Stimulated activated CD4-positive, alpha-beta T cell treated with anti-CD3 and anti-CD28 coated beads, Interleukin-2, amount 100 ng/mL, for 24 hours (primary cell): ENCODE measurements at places on chromosomes 5 and 9.

DNA sequence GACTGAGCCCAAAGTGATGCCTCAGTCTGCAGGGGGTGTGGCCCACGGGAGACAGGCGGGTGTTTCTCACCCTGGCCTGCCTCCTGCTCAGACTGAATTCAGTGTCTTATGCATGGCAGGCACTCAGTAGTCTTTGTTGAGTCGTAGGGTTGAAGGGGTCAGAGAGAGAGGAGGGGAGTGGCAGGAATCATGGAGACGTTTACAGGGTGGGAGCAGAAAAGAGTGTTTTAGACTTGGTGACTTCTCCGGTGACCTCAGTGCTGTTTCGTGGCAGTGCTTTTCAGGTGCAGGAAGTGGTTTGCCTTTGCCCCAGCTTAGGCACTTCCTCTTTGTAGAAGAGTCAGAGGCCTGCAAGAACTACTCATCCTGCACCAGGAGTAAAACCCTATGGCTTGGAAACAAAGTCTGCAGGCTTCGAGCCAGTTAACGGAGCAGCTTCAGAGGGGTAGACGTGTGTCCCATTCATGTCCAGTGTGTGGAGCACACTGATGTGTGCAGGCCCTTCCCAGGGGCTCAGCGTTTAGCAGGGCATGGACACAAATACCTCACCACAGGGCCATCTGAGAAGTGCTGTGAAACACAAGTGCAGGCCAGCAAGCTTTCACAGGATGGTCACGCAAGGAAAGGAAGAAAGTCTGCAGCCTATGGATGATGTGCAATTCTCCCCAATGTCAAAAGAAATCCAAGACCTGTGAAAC lies 24.5 kb upstream of the SEMA4D start:
- DNase-seq = peak; percentile 64

GRCh38 chr5:58683567-58683966 lies 100.7 kb downstream of the RAB3C start:
- no peak for DNase-seq

- no peak for DNase-seq
Observed at GRCh38 chr9:93960971-93961841, 6.1 kb upstream of the BARX1 start.

- no peak for DNase-seq
Observed at GRCh38 chr9:98471185-98471584, 215.7 kb upstream of the TBC1D2 start.

DNA sequence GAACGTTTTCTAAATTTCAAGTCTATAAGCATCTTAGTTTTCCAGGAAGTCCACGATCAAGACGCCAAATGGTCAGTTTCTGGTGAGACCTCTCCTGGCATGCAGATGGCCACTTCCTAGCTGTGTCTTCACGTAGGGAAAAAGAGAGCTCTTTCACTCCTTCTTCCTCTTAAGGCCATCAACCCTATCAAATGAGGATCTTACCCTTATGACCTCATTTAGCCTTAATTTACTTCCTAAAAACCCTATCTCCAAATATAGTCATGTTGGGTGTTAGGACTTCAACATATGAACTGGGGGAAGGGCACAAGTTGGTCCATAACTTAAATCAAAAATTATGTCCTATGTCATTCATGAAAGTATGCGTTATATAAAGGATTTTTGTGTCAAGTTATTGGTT lies 229.5 kb downstream of the ARL15 start:
- no peak for DNase-seq

- DNase-seq = no peak
Observed at GRCh38 chr5:93250424-93250823, 330.6 kb downstream of the NR2F1-AS1 start.

GRCh38 chr9:34591248-34591916 lies 1.9 kb upstream of the CNTFR start:
- DNase-seq = peak; percentile 88

DNA sequence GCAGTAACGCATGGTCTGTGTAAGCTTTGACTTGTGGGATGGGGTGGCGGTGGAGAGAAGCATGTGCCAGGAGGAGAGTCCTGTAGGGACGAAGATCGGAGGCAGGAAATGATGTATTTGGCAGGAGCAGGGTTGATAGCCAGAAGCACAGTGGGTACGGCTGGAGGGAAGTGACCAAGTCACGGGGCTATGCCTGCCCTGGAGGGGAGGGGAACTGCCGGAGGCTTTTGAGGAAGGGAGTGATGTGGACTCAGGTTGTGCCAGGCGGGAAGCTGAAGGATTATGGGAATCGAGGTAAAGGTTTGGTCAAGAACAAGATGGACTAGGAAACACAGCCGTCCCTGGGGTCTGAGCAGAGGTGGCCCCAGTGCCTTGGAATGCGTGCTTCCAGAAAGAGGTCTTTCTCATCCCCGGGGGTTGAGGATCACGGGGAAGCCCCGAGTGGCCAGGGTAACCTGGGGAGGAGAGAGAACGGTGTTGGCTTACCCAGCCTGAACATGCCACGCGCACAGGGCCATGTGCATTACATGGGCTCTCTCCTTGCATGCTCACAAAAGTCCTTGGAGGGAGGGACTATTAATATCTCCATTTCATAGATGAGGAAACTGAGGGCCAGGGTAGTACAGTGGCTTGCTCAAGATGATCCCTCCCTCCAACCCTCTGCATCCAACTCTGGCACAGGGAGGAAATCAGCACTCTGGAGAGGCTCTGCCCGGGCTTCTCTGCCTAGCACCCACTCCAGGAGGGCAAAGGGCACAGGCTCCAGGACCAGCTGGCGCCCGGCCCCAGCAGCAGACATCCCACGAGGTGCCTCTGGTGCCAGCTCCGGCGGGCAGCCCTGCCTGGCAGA lies 253.8 kb downstream of the PBX3 start:
- DNase-seq = no peak

DNA sequence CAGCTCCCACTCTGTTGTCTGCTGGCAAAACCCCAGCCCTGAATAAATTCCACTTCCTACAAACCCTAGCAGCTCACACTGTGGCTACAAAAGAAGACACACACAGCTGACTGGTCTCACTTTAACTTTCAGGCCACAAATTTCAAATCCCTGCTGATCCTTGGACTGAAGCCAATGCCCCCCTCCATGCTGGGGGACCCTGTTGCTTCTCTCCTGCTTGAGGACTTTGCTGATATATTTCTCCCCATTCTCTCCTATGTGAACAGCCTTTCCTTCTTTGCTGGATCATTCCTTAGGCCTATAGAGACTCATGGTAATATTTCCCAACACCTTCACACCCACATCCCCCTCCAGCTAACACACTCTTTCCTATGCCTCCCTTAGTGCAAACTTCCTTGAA lies 79.6 kb upstream of the ADRA1B start:
- no peak for DNase-seq

DNA sequence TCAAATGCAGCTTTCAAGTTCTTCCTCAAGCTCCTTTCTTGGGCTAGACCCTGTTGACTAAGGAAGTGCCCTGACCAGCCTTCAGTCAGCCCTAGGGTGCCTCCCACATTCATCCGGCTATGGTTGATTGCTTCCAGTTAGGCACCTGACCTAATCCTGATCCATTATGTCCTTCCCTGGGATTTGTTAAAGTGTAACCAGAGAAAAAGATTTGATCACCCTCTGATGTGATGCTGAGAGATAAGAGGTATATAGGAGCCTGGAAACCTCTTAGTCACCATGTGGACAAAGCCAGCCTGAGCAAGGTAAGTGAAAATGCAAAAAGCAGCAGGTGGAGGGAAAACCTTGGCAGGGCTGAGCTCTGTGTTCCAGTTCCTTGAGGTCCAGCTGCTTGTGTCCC lies 178.8 kb upstream of the ERCC6L2 start:
- no peak for DNase-seq

DNA sequence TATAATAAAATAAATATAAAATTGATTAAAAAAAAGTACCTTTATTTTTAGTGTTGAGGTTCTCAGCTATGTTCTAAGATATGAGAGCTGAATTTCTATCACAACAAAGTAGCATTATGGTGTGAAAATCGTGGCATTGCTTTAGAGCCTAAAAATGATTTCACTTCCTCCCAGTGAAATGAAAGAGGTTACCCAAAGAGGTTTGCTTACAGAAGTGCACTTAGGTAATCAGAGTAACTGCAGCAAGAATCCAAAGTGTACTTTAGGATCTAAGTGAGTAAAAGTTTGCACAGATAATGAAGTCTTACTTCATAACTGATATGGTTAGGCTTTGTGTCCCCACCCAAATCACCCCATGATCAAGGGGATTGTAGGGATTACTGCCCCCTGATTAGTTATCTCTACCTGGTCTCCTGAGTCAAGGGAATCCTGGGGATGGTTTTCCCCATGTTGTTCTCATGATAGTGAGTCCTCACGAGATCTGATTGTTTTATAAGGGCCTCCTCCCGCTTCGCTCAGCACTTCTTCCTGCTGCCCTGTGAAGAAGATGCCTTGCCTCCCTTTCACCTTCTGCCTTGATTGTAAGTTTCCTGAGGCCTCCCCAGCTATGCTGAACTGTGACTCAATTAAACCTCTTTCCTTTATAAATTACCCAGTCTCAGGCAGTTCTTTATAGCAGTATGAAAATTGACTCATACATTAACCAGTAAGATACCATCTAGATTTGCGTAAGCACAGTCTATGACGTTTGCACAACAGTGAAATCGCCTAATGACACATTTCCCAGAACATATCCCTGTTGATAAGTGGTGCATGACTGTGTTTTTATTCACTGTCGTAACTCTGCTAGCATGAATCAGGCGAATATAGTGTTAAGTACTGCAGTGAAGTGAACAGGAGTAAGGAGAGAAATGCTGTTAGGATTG lies 40.3 kb upstream of the LRRC70 start:
- no peak for DNase-seq

DNA sequence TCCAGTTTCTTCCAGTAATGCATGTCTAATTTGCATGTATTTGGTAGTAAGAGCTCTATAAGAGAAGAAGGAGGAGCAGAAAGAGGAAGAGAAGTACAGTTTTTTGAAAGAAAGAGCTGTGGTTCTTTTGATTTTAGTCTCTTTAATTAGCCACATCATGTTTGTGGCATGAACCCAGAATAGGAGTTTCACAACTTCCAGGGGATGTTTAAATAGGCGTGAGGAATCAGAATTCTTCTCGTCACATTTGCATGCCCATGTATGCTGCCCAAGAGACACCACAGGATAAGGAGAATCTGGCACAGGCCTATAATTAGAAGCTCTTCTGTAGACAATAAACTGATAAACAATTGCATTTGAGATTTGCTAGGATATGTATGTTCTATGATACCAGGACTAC lies 78.7 kb downstream of the GAS1 start:
- DNase-seq = no peak

DNA sequence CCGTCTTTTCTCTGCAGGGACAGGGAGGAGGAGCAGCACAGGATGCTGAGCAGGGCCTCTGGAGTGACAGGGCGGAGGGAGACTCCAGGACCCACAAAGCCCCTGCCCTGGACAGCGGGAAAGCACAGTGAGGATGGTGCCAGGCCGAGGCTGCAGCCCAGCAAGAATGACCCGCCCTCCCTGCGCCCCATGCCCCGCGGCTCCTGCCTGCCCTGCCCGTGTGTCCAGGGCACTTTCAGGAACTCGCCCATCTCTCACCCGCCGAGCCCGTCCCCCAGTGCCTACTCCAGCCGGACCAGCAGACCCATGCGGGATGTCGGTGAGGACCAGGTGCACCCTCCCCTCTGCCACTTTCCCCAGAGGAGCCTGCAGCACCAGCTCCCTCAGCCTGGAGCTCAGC lies 9.1 kb upstream of the EXOC3 start:
- DNase-seq = no peak

DNA sequence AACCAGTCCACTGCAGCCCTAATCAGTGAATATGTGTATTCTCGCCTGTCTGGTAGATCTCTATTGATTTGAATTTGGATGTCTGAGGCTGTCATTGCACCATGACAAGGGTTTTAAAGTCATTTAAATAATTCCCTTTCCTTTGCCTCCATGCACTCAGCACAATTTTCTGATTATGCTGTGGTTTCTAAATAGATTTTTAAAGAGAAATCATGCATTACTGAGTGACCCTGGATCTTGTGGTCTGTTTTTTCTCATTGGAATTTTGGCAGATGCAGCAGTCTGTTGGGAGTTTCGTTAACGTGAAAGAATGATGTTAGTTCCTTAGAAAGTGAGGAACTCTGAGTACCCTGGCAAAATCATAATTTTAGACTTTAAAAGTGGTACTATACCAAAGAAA lies 396.0 kb downstream of the LRRC70 start:
- no peak for DNase-seq

- no peak for DNase-seq
Observed at GRCh38 chr5:41349846-41350245, 136.5 kb upstream of the C6 start.

- no peak for DNase-seq
Observed at GRCh38 chr5:75331-76320, 16.3 kb upstream of the PLEKHG4B start.

GRCh38 chr5:5933651-5934050 lies 444.7 kb downstream of the MED10 start:
- no peak for DNase-seq

- DNase-seq = no peak
Observed at GRCh38 chr5:141834331-141834730, 43.9 kb downstream of the PCDH1 start.

GRCh38 chr9:131823701-131824146 lies 83.8 kb upstream of the RAPGEF1 start:
- no peak for DNase-seq

- DNase-seq = no peak
Observed at GRCh38 chr9:36306471-36307306, 48.4 kb upstream of the GNE start.

DNA sequence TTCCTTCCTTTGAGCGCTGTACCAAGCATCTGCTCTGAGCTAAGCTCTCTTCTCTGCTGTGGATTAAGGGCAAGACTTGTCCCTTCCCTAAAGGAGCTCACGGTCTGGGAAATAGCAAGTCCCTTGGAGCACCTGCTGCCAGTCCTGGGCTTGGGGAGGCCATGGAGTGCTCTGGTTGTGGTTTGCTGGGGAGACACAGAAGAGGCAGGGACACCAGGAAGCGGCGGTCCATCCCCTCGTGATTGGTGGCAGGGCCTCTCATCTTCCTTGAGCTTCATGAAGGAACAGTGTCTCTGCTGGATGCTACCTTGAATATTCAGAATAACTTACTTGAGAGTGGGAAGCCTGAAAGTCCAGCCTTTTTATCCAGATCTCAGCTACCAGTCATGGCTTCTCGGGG lies 35.3 kb downstream of the COL5A1 start:
- DNase-seq = no peak

DNA sequence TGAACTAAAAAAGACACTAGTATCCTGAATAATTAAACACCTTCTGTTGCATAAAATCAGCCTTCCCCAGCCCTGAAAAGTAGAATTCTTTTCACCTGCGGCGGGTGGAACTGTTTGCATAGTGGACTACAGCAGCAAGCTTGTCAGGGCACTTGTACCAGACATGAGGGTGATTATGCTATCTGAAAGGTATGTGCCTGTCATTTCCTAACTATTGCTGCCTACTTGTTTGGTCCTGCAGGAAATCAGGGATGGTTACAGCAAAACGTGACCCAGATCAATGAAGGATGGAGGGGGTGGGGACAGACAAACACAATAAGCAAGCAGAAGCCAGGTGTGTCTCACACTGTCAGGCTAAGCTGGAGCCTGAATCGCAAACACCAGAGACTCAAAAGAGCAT lies 385.6 kb downstream of the MLLT3 start:
- no peak for DNase-seq
